ENCODE measurements at places on chromosomes 1 and 21.

DNA sequence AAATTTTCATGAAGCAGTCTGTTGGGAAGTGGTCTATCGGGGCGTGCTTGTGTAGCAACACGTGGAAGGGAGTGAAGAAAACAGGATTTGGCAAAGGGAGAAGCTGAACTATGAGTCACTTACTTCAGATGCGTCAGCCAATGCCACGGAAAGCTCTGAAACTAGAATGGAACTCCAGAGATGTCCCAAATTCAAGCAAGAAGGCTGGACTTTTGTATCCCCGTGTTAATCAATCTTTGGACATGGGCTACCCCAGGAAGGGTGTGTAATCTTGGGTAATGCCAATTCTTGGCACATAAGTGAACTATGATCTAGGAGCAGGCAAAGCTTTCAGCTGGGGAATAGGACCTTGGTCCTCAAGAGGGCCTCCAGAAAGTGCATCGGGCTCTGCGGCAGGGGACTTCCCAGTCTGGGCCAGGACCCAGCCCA lies 102.6 kb downstream of the ADSS2 start:
- peak; percentile 75 for DNase-seq

DNA sequence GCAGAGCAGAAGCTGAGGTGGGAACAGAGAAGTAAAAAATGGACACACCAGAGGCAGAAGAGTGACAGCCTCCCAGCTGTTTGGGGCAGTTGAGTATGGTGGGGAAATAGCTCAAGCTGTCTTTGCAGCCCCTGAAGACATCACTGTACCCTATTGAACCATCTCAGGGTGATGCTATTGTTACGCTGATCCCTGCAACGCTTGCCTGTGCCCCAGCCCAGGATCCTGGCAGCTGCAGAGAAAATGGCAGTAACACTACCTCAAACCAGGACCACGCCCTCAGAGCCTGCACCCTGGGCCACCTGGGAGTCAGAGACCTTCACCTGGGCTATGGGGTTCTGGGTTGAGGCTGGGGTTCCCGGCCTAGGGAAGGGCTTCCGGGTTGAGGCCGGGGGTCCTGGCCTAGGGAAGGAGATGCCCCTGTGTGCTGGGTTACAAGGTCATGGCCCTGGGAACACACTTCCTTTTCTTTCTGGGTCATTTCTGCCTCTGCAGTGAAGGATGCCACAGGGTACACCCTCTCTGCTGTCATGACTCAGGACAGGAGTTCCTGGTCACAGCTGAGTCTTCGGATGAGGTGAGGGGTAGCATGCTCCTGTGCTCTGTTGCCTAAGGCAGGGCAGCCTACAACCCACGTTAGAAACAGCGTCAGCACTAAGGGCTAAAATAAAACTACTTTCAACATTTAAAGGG lies 11.6 kb downstream of the BSND start:
- no peak for DNase-seq

GRCh38 chr1:23598424-23598823 lies 39.1 kb upstream of the ID3 start:
- no peak for DNase-seq

DNA sequence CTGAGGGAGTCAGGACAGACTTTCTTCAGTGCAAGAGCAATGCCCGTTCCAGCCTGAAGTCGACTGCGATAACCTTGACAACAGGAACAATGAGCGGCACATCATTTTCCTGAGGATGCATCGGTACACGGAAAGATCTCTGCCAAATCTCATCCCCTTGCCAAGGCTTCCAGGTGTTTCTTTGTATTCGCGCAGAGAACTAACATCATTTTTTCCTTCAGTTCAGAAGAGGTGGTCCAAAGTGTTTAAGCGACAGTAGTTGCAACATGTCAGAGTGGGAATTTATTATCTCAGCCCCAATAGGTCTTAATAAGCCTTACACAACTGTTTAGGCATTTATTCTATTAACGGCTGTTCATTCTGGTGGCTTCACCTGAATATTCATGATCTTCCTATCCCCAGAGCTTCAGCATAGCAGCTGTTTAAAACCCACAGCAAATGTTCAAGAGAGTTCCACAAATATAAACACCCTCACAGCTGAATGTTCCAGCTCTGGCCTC lies 129.7 kb upstream of the NFIA start:
- DNase-seq = no peak

GRCh38 chr1:28934676-28935075 lies 20.3 kb downstream of the EPB41 start:
- DNase-seq = no peak

GRCh38 chr1:197021716-197022115 lies 44.4 kb downstream of the CFHR5 start:
- DNase-seq = no peak

DNA sequence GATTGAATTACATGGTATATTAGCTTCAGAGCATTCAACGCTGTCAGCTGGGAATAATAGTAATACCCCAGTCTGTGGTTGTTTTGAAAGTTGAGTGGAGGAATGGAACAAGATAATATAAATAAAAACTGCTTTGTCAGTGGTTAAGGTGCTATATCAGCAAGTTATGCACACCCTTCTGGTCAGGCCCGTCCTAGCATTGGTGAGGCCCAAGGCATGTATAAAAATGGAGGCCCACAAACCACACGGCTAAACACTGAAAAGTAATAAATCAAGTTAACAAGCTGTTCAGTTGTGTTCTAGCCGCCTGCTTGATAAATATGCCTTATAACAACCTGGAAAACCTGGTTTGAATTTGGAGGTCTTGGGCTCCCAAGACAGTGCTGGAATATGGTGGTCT lies 77.4 kb downstream of the PSMG1 start:
- no peak for DNase-seq

- no peak for DNase-seq
Measured at GRCh38 chr1:19083081-19083480, 126.6 kb upstream of the IFFO2 start.

GRCh38 chr1:13605159-13605558 lies 21.5 kb downstream of the PDPN start:
- DNase-seq = peak; percentile 7

DNA sequence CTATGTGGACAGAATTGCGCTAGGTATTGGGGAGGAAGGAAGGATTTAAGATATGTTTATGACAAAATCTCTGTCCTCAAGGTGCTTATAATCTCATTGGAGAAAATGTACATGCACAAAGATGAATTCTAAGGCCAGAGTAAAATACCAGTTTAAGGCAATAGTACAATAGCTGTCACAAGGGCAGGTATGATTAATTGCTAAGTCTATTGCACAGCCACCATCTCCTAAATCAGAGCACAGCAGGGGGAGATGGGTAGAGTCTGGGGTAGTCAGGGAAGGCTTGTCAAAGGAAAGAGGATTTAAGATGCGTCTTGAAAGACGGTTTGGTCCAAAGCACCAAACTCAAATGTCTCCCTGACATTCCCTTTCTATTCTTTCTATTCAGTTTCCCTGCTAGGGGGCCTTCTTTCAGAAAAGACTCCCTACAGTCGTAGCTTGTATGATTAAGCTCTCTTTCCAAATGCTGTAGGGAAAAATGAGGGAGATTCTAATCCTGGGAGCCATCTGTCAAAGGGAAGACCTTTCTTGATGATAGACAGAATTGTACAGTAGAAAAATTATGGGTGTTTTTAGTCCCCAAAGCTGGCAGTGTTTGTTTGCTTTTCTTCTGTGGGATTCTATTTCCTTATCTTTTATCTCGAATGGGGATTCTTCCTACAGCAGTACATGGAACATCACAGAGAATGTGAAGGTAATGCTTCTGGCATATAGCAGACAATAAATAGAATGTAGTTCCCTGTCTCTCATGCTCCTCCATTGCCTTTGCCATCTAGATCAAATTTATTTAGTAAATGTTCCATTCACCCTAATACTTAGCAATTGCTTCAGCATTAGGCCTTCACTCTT lies 107.6 kb upstream of the NFIA start:
- DNase-seq = no peak

DNA sequence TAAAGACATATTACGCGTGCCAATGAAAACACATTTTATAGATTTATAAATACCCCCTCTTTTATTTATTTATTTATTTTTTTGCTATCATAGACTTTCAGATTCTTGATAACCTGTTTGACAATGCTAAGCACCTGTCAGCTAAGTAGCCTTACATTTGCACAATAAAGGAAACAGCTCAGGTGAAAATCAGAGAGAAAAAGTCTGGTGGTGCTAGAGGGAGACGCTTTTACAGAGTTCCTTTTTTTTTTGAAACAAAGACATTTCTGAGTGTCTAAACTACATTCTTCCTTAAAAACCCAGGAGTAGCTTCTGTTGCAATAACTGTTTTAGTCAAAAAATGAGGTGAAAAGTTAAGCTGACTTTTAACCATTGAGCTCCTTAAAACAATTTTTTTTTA lies 1611.6 kb downstream of the NCAM2 start:
- no peak for DNase-seq

DNA sequence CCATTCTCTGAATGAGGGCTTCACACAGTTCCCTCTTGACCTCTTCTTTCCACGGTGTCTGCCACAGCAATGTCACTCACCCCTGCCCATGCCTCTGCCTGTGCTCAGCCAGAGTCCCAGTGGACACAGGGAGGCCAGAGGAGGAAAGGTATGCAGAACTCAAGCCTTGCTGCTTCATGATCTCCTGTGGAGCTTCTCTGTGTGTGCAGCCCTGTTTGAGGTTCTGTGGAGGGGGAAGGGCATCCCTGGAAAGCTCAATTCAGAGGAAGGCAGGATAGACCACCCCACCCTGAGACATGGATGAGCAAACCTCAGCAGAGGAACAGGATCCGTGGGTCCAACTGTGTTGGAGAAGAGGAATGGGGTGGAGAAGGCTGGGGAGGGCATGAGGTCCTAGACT lies 2.0 kb downstream of the HCN3 start:
- DNase-seq = no peak

- DNase-seq = no peak
Measured at GRCh38 chr1:230517786-230518185, 91.7 kb upstream of the PGBD5 start.

- no peak for DNase-seq
Measured at GRCh38 chr1:47196622-47197021, 6.8 kb upstream of the PDZK1IP1 start.

DNA sequence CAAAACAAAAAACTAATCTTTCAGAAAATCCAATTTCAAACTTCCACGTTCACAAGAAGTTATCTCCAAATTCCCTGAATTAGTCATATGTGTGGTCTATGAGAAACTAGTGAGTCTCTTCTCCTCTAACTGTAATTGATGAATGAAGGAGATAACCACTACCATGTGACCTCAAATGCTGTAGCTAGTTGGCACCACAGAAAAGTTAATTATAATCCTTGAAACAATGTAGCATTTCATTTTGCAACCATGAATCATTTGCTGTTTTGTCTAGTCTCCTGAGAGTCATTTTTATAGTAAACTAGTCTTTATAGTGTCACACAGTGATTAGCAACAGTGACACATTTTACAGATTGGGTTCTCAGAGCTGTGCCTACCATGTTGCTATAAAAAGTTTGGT lies 287.5 kb downstream of the LRRIQ3 start:
- peak; percentile 11 for DNase-seq

- no peak for DNase-seq
Measured at GRCh38 chr1:205947024-205947423, 3.8 kb upstream of the SLC26A9 start.

DNA sequence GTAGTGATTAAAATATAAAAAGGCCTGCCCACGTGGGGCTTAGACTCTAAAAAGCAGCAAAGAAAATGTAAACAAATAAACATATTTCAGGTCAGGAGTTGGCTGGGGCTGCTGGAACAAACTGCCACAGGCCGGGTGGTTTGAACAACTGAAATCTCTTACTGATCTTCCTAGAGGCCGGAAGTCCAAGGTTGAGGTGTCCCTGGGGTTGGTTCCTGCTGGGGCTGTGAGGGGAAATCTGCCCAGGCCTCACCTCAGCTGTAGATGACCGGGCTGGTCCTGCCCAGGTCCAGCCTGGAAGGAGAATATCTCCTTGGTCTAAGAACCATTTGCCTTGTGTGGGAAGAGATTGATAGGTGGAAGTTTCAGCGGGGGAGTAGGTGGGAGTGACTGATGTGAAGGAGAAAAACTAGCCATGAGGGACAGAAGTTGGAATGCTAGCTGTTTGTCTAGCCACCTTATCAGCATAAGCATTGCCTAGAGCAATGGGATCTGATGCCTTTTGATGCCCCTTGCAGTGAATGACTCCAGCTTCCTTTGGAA lies 221.1 kb downstream of the DYRK1A start:
- DNase-seq = no peak

- no peak for DNase-seq
Measured at GRCh38 chr1:160104486-160104885, 6.1 kb upstream of the IGSF8 start.

- DNase-seq = no peak
Measured at GRCh38 chr1:58841455-58841854, 57.6 kb upstream of the JUN start.

DNA sequence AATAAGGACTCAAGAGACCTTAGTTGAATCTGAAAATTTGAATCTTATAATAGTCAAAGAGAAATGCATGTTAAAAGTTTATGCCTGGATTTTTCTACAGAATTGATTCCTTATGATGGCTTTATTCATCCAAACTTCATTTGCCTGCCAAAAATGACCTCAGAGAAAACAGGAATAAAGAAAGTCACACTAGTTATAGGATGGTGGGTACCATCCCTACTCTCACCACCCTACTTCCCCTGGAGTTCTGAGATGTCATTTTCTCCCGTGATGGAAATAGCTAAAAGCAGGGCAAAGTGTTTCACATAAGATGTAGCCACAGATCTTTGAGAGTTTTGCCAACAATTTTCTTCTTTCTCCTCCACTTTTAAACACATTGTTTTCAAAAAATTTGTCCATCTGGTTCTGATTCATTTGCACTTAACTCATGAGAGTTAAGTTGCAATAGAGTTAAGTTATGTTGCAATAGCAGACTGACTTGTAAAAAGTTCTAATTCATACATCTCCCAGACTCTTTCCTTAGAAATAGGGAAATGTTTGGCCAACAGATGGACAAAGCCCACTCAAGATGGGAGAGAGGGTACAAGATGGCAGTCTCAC lies 384.6 kb downstream of the PLPP3 start:
- peak; percentile 74 for DNase-seq

DNA sequence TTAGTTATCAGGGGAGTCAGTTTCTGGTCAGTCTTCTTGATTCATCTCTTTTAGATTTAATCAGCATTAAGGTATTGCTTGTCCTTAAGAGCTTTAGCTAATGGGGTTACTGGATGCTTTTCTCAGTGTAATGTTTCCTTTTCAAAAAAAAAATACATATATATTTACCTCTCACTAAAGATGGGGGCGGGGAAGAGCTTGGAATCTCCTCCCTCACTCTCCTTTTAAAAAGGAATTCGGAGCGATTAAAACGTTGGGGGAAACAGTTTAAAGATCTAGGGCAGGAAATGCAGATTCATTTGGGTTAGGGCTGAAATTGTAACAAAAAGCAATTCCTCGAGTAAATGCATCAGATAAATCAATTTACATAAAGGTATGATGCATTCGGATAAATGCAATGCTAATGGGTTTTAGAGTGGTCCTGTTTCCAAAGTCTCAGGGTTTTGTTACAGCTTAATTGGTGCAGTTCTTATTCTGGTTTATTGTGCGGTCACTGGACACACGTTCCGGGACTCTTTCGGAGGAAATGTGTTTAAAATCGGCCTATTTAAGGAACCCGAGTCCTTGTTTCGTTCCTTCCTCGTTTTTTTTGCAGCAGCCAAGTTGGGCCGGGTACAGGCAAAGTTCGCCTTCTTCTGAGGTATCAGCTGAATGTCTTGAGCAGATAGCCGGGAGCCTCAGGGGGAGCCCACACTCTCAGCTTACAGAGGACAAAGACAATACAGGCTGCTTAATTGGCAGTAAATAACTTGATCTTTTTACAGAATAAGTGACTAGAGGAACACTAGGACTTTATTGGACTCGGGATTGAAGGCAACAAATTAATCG lies 1.6 kb downstream of the LMO4 start:
- no peak for DNase-seq
